ENCODE measurements at places on chromosomes 11 and 22. TPM values are rescaled to one million over a fixed set of nuclear protein-coding genes. Genes with fewer than 3 reads are reported as not detected.

Gene PARVG
- not detected for total RNA-seq

Gene MUC2
- total RNA-seq = not detected

Gene SHISAL1
- total RNA-seq = 1.6 TPM

Gene GRIA4
- total RNA-seq = not detected

Gene EPS8L2
- 124 TPM for total RNA-seq

Gene E2F8
- total RNA-seq = 1.0 TPM

Gene TBX10
- not detected for total RNA-seq
